Transverse colon (tissue), 4 donors: ENCODE measurements at places on chromosomes 5 and 9.

DNA sequence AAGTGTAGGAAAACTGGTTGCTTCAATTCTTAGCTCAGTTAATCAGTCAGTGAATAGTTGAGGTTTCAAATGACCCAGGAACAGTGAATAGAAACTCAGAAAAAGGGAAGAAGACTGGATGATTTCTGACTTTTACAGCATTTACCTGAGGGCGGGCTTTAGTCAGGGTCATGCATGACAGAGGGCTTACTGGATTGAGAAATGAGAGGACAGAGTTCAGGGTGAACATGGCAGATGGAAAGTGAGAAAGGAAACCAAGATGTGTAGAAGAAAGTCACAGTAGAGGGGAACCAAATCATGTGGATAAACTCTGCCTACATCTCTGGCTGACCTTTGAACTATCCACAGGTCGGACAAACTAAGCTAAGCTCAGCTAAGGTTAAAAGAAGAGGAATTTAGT is 596.0 kb downstream of the SEMA5A start:
- no peak overlapping the region for H3K27ac ChIP-seq
- H3K27me3 ChIP-seq = no peaks in the 10 kb centered on the region

GRCh38 chr5:152607401-152608160 is 202.5 kb upstream of the NMUR2 start:
- no peaks in the 10 kb centered on the region for H3K4me1 ChIP-seq
- no peak overlapping the region for H3K4me3 ChIP-seq
- H3K27me3 ChIP-seq = no peaks in the 10 kb centered on the region
- H3K27ac ChIP-seq = no peak overlapping the region

- H3K4me3 ChIP-seq = no peak within 1 kb of the TSS
- H3K4me1 ChIP-seq = no peaks in the 10 kb centered on the region
- no peak for DNase-seq
- no peaks in the 10 kb centered on the region for H3K36me3 ChIP-seq
- no peak within 1 kb of the TSS for H3K27ac ChIP-seq
These were observed at the start of gene ATP10B for GRCh38 chr5:160852049-160852448. TSS of gene ATP10B (minus strand) at chr5:160852211. CDS start at chr5:160688074, 164,137 bp downstream.

DNA sequence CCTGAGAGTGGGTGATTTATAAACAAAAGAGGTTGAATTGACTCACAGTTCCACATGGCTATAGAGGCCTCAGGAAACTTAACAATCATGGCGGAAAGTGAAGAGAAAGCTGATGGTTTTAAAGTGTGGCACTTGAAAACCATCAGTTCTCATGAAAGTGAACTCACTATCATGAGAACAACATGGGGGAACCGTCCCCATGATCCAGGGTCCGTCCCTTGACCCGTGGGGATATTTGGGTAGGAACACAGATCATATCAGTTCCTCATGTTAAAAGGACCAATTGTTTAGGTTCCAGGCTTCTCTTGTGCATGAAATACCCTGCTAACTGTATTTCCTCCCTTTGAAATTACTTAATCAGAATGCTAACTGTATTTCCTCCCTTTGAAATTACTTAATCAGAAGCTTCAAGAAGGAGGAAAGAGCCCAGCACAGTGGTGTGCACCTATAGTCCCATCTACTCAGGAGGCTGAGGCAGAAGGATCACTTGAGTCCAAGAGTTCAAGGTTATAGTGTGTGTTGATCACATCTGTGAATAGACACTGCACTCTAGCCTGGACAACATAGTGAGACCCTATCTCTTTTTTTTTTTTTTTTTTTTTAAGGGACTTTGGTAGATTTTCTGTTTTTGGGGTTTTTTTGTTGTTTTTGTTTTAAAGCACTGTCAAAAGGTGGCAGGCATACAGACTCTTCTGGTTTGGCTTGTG is 24.8 kb downstream of the TTC1 start:
- peaks cover 16% of the 10 kb centered on the region for H3K36me3 ChIP-seq
- no peak for DNase-seq
- no peak overlapping the region for H3K27ac ChIP-seq
- no peaks in the 10 kb centered on the region for H3K27me3 ChIP-seq
- no peak overlapping the region for H3K4me3 ChIP-seq

GRCh38 chr9:33311953-33312352 is 21.6 kb downstream of the NFX1 start:
- H3K4me3 ChIP-seq = no peak overlapping the region
- no peaks in the 10 kb centered on the region for H3K27me3 ChIP-seq
- peaks cover 88% of the 10 kb centered on the region for H3K36me3 ChIP-seq

DNA sequence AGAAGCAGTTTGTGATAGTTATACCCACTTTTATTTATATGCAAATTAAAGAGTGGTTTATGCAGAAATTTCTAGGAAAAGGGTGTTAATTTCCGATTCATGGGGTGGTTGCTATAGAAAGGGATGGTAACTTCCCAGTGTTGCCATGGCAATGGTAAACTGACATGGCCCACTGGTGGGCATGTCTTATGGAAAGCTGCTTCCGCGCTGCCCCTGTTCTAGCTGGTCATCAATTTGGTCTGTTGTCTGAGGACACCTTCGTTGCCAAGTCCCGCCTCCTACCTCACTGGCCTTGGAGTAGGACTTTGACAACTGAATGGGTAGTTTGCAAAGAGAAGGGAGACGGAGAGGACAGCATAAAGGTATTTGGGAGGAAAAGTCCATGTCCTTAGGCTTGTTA is 74.0 kb upstream of the SMIM23 start:
- no peaks in the 10 kb centered on the region for H3K4me1 ChIP-seq
- DNase-seq = no peak
- no peak overlapping the region for H3K4me3 ChIP-seq
- no peaks in the 10 kb centered on the region for H3K36me3 ChIP-seq
- no peaks in the 10 kb centered on the region for H3K27me3 ChIP-seq
- no peak overlapping the region for H3K27ac ChIP-seq

DNA sequence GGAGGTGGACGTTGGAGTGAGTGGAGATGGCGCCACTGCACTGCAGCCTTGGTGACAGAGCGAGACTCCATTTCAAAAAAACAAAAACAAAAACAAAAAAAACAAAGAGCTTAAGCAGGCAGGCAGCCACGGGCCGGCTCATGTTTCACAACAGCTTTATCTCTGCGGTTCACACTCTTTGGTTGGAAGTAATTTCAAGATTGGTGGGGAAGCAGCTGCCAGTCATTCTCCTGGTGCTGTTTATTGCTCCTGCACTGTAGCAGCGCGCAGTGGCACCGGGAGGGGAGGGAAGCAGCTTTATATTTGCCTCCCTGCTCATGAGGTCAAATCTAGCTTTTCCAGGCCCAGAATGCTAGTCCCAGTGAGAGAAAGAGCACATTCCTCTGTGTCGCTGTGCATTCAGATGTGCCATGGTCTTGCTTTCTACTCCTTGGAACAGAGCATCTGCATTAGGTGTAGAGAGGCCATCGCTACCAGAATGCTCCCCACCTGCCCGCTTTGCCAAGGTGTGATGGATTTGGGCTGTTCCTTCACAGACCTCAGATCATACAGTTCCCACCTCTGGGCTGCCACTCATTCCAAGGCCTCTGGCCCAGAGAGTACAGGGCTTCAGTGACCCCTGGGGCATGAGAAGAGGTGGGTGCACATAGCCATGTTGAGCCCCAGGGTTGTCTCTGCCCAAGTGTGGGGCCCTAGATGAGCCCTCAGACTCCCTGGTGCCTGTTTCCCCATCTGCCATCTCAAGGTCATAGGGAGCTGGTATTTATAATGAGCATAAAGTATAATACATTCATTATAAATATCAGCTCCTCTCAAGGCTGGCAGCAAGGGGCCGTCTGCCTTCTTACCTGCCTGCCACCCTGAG is 270.4 kb downstream of the MED10 start:
- no peak overlapping the region for H3K4me3 ChIP-seq
- DNase-seq = no peak
- H3K27me3 ChIP-seq = no peaks in the 10 kb centered on the region
- no peaks in the 10 kb centered on the region for H3K4me1 ChIP-seq

DNA sequence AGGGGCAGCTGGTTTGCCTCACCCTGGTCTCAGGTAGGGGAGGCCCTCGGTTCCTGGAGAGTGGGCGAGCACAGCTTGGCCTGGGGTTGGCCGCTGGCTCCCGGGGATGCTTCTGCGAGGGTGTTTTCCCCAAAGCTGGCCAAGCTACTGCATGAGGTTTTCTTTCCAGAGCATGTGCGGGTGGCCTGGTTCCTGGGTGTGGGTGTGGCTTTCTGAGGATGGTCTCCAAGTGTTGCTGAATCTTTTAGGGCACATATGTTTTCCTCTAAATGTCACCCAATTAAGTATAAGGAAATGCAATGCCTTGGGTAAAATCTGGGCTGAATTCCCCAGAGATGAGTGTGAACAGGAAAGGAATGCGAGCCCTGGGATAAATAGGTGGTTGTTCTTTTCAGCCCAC is 115.8 kb upstream of the ICE1 start:
- no peak overlapping the region for H3K27ac ChIP-seq
- H3K4me1 ChIP-seq = no peaks in the 10 kb centered on the region
- no peak overlapping the region for H3K4me3 ChIP-seq
- DNase-seq = no peak
- no peaks in the 10 kb centered on the region for H3K27me3 ChIP-seq

GRCh38 chr9:16509997-16510396 is 360.5 kb downstream of the BNC2 start:
- no peak overlapping the region for H3K4me3 ChIP-seq
- no peaks in the 10 kb centered on the region for H3K4me1 ChIP-seq
- H3K27me3 ChIP-seq = no peaks in the 10 kb centered on the region
- DNase-seq = no peak

GRCh38 chr9:98789483-98790133 is 6.7 kb downstream of the ANKS6 start:
- H3K36me3 ChIP-seq = no peaks in the 10 kb centered on the region
- H3K27me3 ChIP-seq = no peaks in the 10 kb centered on the region
- H3K4me1 ChIP-seq = peaks cover 12% of the 10 kb centered on the region

DNA sequence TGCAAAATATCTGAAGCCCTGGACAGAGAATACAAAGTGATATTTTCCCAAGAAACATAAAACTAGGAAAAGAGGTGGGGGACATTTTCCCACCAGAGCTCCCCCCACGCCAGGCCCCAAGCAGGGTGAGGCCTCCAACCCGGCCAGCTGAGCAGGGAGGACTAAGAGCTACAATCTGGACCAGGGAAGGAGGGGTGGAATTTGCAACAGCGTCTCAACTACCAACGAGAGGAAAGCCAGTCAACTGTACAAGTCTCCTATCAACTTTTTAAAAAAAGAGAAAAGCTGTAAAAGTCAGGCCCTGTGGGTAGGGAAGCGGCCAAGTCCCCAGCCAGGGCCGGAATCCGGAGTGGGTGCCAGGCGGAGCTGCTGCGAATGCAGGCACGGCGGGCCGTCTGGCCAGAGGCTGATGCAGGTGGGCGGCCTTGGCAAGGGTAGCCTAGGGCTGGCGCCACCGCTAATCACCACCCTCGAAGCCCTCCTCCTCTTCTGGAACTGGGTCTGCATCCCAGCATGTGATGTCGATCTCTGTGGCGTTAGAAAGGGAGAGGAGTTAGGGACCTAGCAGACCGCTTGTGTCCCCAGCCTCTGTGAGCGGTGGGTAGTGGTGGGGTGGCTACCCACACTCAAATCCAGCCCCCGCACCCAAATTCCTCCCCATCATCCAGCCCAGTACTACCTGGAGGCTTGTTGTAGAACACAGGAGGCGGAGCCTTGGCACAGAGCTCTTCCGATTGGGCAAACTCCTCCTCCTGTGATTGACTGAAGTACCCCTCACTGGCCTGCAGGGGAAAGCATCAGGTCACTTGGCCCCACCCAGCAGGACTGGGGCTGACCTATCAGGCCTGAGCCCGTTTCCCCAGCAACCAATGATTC is 10.6 kb downstream of the PRR7 start:
- H3K4me1 ChIP-seq = peaks cover 23% of the 10 kb centered on the region
- no peak overlapping the region for H3K4me3 ChIP-seq
- no peaks in the 10 kb centered on the region for H3K36me3 ChIP-seq
- H3K27me3 ChIP-seq = no peaks in the 10 kb centered on the region
- DNase-seq = peak; percentile 76
- H3K27ac ChIP-seq = peak overlapping the region; percentile 17

GRCh38 chr5:56329652-56330051 is 96.5 kb upstream of the ANKRD55 start:
- H3K4me3 ChIP-seq = no peak overlapping the region
- no peaks in the 10 kb centered on the region for H3K27me3 ChIP-seq
- H3K36me3 ChIP-seq = no peaks in the 10 kb centered on the region
- H3K4me1 ChIP-seq = no peaks in the 10 kb centered on the region
- no peak overlapping the region for H3K27ac ChIP-seq

- H3K4me3 ChIP-seq = no peak overlapping the region
- H3K27me3 ChIP-seq = no peaks in the 10 kb centered on the region
These were observed 42.3 kb upstream of the VDAC1 start for GRCh38 chr5:134046801-134047686.

DNA sequence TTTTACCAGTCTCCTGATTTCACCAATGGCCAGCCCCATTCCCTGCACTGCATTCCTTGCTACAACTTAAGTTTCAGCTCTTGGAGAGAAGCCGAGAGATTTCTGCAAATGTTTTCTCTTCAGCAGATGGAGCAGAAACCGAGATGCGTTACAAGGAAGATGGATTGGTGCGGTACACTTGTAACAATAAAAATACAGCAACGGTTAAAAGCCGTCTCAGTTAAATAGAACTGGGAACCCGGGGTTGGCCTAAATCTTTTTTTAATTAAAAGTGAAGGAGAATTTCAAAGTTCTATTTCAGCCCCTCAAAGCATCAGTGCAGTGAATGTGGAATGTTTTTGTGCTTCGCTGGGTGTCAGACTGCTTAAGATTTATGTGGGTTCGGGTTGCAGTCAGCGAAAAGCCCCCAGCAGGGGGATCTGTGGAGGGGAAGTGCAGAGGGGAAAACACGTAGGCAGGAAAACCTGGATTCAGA is 19.8 kb downstream of the BRINP1 start:
- H3K4me1 ChIP-seq = no peaks in the 10 kb centered on the region
- H3K27me3 ChIP-seq = no peaks in the 10 kb centered on the region
- no peak overlapping the region for H3K4me3 ChIP-seq
- DNase-seq = no peak

DNA sequence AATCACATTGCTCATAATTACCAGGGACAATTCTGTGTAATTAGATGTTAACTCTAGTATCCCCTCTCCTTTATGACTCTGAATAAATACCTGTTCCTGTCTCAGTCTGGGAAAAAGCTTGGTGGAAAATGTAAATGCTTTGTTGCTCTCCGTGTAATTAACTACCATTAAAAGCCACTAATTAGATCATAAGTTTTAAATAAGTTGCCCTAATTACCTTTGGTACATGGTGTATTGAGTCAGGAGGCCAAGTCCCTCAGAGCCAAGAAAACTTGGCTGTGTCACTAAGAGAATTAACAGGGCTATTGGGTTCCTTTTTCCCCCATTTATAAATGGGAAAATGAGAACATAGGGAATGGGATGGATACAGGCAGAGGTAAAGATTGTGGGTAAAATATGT is 617.6 kb downstream of the TLR4 start:
- no peaks in the 10 kb centered on the region for H3K4me1 ChIP-seq
- H3K4me3 ChIP-seq = no peak overlapping the region
- DNase-seq = no peak
- no peaks in the 10 kb centered on the region for H3K27me3 ChIP-seq

GRCh38 chr5:166349046-166349445 is 1942.4 kb upstream of the WWC1 start:
- H3K4me3 ChIP-seq = no peak overlapping the region
- H3K27me3 ChIP-seq = no peaks in the 10 kb centered on the region
- H3K36me3 ChIP-seq = no peaks in the 10 kb centered on the region
- no peak for DNase-seq

- H3K4me3 ChIP-seq = no peak overlapping the region
- H3K4me1 ChIP-seq = no peaks in the 10 kb centered on the region
- no peak for DNase-seq
- H3K27ac ChIP-seq = no peak overlapping the region
These were observed 11.5 kb upstream of the FAF2 start for GRCh38 chr5:176436656-176437055.
